ENCODE measurements at places on chromosomes 1 and 21.
A peak's percentile ranks its signal among the peaks of the same experiment; 100 is the strongest.

DNA sequence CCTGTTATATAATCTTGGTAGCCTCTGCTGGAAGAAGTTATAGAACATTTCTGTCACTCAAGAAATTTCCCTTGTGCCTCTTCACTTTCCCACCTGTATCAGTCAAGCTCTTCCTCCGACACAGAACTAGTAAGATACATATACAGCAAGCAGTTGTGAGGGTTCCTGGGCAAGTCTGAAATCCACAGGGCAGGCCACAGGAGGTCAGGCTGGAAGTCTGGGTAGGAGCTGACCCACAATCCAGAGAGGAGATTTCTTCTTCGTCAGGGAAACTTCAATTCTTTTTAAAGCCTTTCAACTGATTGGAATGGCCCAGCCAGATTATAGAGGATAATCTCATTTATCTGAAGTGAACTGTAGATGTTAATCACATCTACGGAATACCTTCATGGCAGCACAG, 96.4 kb upstream of the FMN2 start:
- DNase-seq = no peak

DNA sequence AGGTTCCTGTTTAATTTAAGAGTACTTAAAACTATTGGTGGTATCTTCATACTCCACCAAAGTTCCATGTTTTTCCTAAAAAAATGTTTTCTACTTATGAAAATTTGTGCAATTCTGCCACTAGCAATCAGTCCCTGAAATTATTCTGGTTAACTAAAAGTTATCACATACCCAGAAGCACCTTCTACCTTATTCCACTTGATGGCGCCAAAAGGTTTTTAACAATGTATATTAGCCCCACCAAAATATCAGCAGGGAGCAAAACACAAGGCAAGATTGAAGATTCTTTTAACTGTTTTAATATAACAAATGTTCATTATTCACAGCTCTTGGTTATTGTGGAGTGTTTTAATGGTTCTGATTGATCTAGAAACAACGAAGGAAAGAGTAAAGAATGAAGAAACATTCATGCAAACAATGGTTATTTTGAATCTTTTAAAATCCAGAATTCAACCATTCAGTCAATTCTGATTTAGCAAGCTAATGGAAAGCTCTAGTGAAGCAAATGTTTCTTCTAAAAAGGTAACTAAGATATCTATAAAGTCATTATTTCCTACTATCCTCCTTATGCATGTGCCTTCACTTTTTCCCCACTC, 67.2 kb downstream of the TTLL7 start:
- DNase-seq = peak; percentile 54

GRCh38 chr1:218636548-218636947, 291.4 kb downstream of the TGFB2 start:
- no peak for DNase-seq

DNA sequence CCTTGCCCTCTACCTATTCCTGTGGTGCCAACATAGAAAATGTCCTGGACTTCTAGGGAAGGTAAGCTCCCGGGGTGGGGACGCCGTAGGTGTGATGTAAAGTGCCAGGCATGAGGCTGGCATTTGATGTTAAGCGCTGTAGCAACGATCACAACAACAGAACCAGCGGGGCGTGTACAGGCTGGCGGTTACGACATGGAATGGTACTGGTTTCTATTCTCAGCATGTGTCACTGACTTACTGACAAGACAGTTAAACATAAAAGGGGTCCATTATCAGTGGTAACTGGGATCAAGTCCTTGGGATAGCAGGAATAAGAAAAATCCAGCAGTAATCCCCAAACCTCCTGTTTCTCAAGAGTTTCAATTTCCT, 58.9 kb downstream of the TGFBR3 start:
- peak; percentile 87 for DNase-seq

DNA sequence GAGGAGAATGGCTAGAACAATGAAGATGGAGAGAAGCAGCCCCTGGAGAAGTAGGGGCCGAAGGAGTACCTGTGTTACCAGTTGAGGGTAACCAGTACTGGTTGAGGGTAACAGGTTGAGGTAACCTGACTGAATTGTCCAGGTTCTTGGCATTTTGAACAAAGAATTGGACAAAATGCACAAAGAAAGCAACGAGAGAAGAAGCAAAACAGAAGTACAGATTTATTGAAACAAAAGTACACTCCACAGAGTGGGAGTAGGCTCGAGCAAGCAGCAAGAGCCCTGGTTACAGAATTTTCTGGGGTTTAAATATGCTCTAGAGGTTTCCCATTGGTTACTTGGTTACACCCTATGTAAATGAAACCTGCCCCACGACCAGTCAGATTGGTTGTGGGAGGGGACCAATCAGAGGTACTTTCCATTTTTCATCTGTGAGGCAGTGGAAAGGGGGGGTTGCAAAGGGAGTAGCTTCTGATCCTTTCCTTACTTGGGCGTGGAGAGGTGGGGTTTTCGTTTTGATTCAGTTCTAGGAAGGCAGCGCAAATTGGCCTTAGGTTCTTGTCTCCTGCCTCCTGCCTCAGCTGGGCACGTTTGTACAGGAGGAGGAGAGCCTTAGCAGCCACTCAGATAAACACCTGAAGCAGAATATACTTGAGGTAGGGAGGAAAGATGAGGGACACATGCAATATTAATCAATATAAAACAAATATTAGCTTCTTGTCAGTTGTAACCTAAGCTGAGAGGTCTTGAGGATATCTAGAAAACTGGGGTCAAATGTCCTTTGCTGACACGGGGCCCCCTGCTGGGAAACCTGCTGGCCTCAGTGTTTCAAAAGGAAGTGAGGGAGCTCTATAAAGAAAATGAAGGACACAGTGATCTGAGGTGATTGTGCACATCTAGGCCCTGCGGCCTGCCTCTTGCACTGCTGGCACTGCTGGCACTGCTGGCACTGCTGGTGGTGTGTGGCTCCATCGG, 14.3 kb upstream of the LSM10 start:
- DNase-seq = peak; percentile 68

DNA sequence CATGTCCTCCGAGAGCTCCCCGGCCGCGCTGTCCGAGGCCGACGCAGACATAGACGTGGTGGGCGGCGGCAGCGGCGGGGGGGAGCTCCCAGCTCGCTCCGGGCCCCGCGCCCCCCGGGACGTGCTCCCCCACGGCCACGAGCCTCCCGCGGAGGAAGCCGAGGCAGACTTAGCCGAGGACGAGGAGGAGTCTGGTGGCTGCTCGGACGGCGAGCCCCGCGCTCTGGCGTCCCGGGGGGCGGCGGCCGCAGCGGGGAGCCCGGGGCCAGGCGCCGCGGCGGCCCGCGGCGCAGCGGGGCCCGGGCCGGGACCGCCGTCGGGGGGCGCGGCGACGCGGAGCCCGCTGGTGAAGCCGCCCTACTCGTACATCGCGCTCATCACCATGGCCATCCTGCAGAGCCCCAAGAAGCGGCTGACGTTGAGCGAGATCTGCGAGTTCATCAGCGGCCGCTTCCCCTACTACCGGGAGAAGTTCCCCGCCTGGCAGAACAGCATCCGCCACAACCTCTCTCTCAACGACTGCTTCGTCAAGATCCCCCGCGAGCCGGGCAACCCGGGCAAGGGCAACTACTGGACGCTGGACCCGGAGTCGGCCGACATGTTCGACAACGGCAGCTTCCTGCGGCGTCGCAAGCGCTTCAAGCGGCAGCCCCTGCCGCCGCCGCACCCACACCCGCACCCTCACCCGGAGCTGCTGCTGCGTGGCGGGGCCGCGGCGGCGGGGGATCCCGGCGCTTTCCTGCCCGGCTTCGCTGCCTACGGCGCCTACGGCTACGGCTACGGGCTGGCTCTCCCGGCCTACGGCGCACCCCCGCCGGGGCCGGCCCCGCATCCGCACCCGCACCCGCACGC, 547 bp downstream of the FOXD2 start:
- DNase-seq = no peak

- no peak for DNase-seq
These were observed 22.4 kb upstream of the SFPQ start for GRCh38 chr1:35215346-35215745.

DNA sequence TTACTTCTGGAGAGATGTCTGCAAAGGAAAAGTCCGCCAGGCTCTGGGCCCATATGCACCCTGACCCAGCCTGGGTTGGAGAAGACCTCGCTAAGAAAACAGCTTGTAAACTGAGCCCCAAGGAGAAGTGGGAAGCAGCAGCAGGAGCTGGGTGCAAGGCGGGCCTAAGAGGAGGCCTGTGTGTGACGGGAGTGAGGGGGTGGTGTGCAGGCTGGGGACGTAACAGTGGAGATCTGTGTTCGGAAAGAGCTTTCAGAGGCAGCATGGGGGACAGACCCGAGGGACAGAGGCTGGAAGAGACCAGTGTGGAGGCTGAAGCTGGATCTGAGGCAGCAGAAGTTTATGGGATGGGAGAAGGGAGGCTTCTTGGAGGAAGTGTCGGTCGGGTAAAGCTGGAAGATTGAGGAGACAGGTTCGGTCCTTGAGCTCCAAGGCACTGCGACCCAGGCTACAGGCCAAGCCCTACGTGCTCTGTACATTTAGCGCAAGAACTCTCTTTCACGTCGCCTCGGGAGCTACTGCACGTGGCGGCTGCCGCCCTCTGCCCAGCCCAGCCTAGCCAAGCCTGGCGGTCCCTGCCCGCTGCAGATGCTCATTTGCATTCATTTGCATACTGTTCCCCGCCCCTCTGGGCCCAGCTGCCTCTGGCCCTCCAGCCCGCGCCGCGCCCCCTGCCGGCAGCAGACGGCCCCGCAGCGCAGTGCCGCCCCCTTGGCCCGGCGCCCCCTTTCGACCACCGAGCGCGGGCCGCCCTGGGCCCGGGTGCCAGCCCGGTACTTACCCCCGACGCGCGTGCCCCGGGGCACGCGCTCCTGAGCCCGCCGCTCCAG, 6.3 kb downstream of the HPCA start:
- DNase-seq = peak; percentile 19

DNA sequence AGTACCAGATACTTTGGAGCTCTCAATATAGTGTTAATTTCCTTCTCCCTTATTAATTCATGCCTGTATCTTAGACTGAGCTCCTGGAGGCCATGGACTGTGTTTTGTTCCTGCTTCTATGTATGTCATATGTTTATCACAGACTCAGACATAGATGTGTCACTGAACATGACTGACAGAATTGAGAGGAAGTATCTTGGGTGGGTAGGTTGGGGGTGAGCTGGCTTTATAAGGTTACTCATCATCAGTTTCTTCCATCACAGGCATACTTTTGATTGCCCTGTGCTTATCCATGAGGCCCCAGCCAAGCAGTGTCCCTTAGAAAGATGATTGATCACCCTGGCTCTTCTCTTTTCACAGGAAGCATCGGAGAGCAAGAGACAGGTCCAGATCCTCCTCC, 5.6 kb upstream of the SH3D21 start:
- peak; percentile 85 for DNase-seq

GRCh38 chr1:96292141-96292540, 429.4 kb upstream of the PTBP2 start:
- no peak for DNase-seq

DNA sequence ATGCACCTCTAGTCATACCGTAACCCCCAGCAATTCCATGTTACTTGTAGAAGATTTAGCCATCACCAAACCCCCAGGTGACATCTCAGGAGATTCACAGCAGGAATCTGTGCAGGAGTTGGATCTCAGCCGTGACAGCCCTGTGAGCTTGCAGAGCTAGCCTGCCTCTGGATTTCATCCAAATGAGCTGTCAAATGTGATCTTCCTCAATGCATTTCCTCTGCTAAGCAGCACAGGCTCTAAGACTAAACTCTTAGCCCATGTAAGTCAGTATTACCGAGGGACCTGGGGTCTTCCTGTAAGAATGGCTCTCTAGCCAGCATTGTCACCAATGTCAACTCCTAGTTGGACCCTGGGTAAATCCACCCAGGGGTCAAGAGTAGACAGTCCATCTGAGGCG, 41.7 kb downstream of the UMODL1 start:
- peak; percentile 51 for DNase-seq

GRCh38 chr21:38899277-38899947, 93.7 kb downstream of the ETS2 start:
- no peak for DNase-seq

- DNase-seq = no peak
These were observed 165.0 kb downstream of the RHOU start for GRCh38 chr1:228900099-228900885.

DNA sequence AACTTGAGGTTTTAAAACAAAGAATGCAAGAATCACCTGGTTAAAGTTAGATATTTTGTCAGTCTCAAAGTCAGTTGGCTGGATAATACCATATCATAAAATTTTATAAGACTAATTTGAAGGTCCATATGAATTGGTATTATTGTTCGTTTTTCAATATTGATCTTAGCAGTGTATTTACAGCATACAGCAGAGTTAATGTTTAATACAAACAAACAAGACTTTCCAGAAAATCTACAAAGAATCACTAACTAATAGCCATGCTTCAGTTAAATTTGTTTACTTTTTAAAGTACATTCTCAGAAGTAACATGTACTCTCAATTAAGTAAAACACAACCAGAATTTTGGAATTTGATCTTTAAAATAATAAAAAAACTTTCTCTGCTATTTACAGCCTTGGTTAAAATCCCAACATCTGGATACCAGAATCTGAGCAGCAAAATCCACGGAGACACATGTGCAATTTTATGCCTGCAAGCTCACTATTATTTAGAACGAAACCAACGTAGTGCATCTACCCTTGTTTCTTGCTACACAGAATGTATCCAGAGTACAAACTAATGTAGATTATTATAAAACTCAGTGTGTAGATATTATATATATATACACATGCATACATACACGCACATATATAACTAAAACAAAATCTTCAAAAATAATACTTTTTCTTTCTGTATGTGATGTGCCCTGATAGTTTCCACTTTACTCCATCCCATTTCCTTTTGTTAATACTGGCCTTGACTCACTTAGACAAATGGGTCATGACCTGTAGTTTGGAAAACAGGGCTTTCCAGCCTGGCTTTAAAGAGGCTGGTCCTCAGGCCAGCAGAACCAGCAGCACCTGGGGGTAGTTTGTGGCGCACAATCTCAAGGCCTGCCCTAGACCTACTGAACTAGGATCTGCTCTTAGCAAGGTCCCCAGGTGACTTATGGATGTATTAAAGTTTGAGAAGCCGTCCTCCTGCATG, 63.6 kb upstream of the ERG start:
- no peak for DNase-seq
